Neural crest cell (in vitro differentiated cells): ENCODE measurements at places on chromosomes 7 and 10. TPM values are rescaled to one million over a fixed set of nuclear protein-coding genes. Genes with fewer than 3 reads are reported as not detected.

The PDZD7 gene
- 0.50 and 0.68 TPM in 2 replicates for total RNA-seq

DNA sequence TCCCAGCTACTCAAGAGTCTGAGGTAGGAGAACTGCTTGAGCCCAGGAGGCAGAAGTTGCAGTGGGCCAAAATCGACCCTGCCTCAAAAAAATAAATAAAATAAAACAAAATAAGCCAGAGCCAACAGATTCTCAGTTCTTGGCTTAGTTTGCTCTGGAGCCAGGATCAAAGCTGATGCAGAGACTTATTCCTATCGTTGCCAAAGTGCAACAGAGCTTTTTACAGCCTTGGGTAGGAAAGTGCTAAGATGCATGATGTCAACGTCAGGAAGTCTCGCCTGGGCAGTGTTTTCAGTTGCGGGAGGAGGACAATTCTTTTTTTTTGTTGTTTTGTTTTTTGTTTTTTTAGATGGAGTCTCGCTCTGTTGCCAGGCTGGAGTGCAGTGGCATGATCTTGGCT lies 43.8 kb upstream of the CYTH3 start:
- no peak for DNase-seq

The COL17A1 gene
- total RNA-seq, result not detected in 2 replicates

DNA sequence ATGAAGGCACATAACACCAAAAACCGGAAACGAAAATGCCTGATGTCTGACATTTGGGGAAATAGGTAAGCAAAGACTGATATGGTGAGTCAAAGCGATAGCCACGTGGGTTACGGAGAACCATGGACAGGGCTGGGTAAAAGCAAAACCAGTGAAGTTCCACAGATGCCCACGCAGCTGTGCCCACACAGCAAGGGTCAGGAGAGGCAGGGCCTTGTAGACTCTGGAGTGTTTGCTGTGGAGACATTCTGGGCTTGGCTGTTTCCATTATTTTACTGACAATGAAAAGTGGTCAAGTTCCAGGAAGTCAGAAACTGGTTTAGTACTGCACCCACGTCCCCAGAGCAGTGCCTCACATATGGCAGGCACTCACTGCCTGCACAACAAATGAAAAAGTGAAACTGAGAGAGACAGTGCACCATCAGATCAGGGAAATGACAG lies 148.7 kb downstream of the ZMYND11 start:
- DNase-seq, result no peak

The MRC1 gene
- not detected in 2 replicates for total RNA-seq

GRCh38 chr10:80260295-80261243 lies 28.9 kb downstream of the MAT1A start:
- peak; percentile 79 for DNase-seq

The MYPN gene
- not detected in 2 replicates for total RNA-seq
